Midbrain (tissue), 1 donor: ENCODE measurements at places on chromosomes 13 and 19.

GRCh38 chr19:12790628-12791344, 500 bp upstream of the JUNB start:
- no peak for DNase-seq

DNA sequence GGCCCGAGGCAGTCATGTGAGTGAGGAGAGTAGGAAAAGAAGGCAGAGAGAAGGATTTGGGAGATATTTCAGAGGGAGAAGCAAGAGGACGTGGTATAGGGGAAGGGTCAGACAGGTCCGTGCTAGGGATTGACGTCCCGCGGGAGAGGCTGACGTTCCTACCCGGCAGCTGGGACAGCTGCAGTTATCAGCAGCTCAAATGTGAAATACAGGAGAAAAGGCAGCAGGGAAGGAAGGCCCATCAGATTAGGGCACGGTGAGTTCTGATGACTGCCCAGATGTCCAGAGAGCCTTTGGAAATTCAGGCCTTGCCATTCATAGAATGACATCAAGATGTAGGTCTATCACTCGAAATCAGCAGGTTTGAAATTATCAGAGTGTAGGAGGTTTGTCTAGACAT, 88.4 kb downstream of the IRS2 start:
- no peak for DNase-seq

- no peak for DNase-seq
Observed at GRCh38 chr13:44299152-44299943, 74.3 kb upstream of the SERP2 start.

DNA sequence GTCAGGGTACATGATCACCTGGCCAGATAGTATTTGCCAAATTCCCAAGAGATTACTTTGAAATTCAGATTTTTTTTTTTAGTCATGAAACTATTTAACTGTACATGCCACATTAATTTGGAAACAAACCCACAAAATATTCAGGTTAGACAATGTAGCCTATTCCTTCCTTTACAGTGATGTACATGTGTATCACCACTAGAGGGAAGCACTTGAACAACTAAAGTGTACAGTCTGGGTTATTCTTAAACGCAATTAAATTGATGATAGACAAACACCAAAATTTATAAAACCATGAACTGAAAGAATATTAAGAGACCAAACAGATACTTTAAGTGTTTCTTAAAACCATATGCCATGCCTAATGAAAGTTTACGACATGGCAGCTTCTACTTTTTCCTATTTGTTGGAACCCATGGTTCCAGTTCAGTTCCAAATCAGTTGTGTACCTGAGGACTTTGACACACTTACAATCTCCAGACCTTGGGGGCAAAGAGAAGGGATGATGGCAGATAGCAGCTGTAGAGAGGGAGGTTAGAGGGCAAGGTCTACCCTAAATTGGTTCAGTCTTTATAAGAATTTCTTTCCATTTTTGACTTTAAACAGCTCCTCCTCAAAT, 52.8 kb downstream of the TNFSF13B start:
- peak; percentile 33 for DNase-seq

DNA sequence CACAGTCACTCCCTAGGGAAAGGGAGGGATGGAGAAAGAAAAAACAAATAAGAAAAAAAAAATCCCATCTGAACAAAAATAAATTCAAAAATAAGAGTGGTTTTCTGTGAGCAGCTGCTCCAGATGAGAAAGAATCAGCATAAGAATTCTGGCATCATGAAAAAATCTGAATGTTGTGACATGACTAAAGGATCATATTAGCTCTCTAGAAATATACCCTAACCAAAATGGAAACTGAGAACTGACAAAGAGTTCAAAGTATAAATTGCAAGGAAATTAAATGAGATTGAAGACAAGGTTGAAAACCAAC, 579.0 kb downstream of the UQCRFS1 start:
- no peak for DNase-seq

DNA sequence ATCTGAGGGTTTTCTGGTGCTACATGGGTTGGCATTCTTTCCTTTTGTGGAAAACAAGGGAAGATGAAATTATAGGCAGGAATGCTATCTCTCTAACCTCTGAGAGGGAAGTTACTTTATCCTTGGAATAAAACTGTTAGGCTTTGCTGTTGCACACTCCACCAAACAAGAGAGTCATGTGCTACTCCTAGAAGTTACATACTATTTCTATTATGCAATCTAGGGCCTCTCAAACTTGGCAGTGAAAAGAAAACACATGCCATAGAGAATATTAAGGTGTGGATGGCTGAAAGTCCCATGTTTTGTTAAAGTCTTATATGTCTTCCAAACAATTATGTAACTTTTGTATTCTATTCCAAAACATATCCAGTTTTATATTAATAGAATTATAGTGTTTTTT, 367.9 kb downstream of the SLC7A1 start:
- no peak for DNase-seq

- no peak for DNase-seq
Observed at GRCh38 chr19:15841875-15842569, 26.6 kb upstream of the OR10H1 start.

DNA sequence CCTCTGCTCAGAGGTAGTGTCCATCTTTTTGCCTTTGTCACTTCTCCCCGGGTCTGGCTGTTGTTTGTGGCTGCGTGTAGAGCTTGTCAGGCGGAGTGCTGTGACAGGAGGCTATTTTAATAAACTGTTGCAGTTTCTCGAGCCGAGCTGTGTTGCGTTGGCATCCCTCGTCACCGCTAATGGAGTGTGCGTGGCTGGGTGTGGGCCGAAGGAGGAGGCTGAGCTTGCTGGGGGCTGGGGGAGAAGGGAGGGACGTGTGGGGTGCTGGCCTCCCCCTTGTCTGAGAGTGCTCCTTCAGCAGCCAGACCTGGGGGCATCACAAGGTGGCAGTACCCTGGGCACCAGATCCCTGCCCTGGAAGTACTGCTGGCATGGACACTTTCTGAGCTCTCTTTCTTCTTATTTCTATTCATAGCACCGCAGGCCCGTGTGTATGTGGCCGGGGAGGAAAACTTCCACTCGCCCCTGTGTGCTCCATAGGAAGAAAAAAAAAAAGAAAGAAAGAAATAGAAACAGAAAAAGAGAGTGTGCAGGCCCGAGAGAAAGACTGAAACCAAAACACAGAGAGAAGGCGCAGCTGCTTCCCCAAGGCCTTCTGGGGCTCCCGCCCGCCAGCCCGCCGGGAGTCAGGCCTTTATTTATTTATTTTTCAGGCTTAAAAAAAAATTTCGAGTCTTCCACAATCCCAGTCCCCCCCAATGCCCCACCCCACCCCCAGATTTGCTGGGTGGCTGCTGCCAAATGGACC, 27.0 kb downstream of the NFIX start:
- DNase-seq = no peak

DNA sequence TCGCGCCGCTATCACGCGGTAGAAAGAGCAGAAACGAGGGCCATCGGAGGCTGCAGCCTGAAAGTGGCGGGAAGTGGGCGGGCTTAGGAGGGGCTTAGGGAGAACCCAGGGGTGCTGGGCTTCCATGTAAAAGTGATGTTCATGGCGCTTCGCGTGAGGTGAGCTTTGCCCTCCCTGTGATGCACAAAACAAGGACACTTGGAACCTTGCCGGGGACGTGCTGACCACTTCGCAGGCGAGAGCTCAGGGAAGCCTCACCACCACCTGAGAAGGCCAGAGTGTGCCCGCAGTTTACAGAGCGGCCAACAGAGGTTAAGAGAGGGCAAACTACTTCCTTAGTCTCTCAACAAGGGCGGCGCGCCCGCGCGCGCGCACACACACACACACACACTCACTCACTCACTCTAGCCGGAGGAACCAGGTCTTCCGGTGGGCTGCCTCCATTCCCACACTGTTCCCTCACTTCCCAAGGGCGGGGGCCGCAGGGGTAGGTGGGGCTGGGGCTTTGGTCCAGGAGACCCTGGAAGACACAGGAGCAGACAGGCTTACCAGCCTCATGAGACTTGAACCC, 651 bp downstream of the GAPDHS start:
- DNase-seq = no peak

- no peak for DNase-seq
Observed at GRCh38 chr13:97459215-97459777, 25.3 kb downstream of the RAP2A start.

DNA sequence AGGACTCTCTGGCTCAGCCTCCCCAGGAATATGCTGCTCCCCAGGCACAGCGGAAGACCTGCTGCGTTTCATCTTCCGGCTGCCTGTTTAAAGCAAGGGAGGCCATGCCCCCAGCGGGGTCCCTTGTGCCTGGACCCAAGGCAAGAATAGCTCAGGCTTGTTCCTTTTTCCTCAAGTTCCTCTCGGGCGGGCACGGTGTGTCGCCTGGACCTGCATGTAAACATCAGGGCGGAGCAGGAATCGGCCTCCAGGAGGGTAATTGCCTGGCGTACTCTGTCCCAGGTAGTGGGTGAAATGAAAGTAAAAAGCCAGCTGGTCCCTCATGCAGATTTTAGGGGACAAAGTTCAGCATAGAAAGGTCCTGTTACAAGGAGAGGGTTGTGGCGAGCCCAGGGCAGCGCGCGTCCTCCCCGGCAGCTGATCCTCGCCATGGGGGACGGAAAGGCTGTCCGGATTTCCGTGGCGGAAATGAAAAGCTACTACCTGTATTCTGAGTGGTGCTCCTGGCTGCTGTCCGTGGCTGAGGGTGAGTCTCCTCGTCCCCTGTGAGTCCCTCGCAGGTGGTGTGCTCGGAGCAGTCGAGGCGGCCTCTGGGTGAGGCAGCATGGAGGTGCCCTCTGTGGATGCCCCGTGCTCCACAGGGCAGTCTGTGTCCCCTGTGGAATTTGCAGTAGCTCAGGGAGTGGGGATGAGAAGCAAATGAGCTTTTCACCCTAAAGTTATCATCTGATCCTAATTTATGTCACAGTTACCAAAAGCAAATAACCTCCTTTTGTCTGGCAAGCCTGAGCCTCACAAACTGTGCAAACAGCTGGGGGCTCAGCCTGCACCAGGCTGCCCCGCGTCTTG, 16.2 kb downstream of the MCF2L start:
- DNase-seq = peak; percentile 33

DNA sequence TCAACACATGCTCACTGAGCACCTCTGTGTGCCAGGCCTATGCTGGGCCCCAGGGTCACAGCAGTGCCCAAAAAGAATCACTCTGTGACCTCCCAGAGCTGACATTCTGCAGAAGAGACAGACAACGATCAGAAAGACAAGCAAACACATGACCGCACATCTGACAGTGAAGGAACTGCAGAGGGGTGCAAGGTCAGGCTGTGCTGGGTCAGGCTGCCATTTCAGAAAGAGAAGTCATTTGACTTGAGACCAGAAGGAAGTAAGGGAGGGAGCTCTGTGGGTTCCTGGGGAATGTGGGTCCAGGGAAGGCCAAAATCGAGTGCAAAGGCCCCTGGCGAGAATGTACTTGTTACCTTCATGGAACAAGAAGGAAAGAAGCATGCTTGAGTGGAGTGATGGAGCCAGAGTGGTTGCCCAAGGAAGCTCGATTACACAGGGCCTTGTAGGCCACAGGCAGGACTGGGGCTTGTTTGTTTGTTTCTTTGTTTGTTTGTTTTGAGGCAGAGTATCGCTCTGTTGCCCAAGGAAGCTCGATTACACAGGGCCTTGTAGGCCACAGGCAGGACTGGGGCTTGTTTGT, 11.4 kb upstream of the CD22 start:
- DNase-seq = peak; percentile 6

- DNase-seq = no peak
Observed at GRCh38 chr19:47542030-47542475, 27.2 kb upstream of the NAPA start.

- DNase-seq = no peak
Observed at GRCh38 chr13:50626101-50626547, 217.4 kb downstream of the DLEU7 start.

- no peak for DNase-seq
Observed at GRCh38 chr19:44738603-44739558, 9.6 kb upstream of the BCL3 start.

- no peak for DNase-seq
Observed at GRCh38 chr19:47274891-47275761, 441 bp downstream of the INAFM1 start.

DNA sequence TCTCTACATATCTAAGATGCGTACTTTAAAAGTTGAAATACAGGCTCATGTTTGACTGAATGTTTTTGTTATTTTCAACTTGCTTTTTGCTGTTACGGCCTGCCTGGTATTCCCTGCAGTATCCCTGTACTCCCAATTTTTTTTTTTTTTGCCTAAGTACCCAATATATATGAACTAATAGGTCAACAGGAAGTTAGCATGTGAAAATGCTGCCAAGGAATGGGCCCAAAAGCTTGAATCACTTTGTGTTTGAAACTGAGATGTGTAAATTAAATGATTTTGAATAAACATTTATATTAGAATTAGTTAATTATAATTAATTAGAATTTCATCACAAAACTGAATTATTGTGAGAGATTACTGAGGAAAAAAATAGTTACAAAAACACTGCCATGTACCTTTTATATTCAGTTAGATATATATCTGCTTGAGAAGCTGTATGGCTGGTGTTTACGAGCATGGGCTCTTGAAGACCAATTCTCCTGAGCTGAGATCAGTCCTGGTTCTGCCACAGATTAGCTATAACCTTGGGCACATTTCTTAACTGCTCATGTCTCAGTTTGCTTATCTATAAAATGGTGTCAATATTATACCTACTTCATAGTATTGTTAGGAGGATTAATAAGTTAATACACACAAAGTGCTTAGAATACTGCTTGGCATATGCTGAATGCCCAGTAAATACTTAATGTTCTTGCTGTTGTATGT, 16.0 kb downstream of the TDRD3 start:
- DNase-seq = no peak

DNA sequence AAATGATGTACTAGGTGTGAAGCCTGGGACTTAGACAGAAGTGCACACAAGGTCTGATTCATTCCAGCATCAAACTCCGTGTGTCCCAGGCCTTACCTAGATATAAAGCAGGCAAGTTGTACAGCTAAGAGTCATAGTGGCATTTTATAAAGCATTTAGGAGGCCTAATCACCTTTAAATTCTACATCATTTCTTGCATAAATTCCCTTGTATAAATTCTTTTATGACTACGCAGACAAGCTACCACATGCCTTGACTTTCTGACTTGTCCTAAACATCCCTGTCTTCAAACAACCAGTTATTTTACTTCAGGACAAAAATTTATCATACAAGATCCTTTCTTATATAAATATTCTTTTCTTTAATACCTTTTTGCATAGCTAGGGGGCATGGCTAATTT, 22.5 kb downstream of the TMEM255B start:
- no peak for DNase-seq

- DNase-seq = no peak
Observed at GRCh38 chr13:93430381-93430780, 203.8 kb downstream of the GPC6 start.

GRCh38 chr19:16619457-16619856, 8.5 kb downstream of the MED26 start:
- no peak for DNase-seq

DNA sequence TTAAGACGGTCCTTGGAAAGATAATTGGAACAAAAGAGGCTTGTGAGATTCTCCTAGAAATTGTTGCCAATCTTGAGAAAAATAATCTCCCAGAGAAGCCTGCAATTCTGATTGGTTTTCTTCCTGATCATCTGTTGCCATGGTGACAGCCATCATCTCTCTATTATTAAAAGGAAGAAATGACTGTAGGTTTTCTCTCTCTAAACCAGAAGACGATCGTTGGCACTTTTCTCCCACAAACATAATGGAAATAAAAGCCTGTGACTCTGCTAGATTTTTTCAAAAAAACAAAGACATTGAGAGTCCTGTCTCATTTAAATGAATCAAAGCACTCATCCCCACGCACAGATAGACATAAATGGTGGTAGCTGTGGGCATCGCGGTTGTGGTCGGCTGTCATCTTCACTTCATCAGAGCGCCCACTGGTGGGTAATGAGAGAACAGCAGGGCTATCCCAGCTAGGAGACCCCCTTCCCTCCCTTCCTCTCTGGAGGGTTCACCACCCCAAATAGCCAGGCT, 21.7 kb upstream of the CALM3 start:
- peak; percentile 48 for DNase-seq
